NCI-H2029 (cell line): ENCODE measurements at places on chromosomes 2 and 18.

DNA sequence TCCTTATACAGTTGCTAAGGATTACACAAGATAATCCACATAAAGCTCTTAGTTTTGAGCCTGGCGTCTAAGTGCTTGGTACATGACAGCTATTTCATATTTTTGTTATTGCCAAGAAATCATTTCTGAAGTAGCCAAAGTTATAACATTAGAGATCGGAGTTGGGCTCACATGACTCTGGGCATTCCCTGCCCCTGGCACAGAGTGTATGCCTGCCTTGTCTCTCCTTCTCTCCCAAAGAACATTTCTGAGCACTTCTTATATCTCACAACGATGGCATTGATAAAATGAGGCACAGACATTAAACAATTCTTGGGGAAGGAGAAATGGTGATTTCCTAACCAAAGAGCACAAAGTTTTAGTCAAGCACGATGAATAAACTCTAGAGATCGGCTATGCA lies 87.7 kb upstream of the DDX18 start:
- no peak for DNase-seq

DNA sequence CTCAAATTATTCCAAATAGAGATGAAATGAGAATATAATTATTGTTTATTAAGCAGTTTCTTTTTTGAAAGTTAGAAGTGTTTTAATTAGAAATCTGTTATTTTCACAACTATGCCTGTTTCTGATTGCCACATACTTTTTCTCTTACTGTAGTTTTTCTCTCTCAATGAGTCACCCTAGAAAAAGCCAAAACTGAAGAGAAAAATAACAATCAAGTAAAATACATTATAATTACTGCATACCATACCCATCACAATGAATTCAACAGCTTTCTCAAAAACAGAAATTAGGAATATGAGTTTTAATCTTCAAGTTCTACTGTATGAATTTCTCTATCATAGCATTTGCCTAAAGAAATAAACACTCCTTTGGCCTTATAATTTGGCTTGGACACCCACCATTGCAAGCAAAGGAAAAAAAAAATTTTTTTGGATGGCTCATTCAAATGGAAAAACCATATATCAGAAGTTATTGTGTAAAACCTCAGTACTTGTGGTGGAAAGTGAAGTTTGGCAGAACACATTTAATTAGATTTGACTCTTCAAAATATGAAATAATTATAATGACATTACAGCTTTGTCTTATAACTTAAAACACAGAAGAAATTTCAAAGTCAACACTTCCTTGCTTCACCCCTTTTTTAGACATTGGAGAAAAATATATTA lies 138.5 kb downstream of the DYM start:
- DNase-seq = no peak

DNA sequence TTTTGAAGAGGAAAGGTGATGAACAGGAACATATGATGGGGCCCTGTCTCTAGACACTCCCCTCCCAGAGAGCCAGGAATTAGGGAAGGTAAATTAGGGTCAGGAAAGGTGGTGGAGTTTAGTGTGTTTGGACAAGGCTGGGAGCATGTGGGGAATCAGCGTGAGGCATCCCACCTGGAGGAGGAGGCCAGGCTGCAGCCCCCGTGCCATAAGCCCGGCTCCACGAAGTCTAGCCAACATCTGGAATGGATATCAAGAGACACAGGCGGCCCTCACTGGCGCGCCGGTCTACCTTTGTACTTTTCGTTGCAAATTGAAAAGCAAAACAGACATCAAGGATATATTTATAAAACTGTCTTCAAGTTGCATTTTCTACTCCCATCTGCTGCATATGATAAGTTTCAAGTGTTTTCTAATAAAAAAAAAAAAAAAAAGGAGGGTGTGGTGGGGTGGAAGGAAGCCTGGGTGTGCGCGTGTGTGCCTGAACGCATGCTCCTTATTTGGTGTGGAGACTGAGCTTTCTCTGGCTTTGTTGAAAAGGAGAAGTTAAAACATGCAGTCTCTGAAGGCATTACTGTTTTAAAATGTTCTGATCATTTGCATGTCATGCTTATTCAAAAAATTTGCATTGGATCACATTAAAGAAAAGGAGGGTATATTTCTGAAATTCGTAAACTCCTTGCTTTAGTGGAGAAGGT lies 546.7 kb upstream of the ID2 start:
- no peak for DNase-seq

GRCh38 chr2:9753665-9754531 lies 89.4 kb upstream of the TAF1B start:
- no peak for DNase-seq

GRCh38 chr2:181656450-181657291 lies at the start of gene CERKL:
TSS of gene CERKL (minus strand) at chr2:181657105. CDS start at chr2:181657006, 99 bp downstream.
- no peak for DNase-seq

GRCh38 chr2:41033127-41033526 lies 581.2 kb upstream of the SLC8A1 start:
- DNase-seq = no peak

- no peak for DNase-seq
Measured at GRCh38 chr18:55153346-55153745, 194.1 kb upstream of the CCDC68 start.

GRCh38 chr2:173740639-173741038 lies 224.5 kb downstream of the SP3 start:
- no peak for DNase-seq

DNA sequence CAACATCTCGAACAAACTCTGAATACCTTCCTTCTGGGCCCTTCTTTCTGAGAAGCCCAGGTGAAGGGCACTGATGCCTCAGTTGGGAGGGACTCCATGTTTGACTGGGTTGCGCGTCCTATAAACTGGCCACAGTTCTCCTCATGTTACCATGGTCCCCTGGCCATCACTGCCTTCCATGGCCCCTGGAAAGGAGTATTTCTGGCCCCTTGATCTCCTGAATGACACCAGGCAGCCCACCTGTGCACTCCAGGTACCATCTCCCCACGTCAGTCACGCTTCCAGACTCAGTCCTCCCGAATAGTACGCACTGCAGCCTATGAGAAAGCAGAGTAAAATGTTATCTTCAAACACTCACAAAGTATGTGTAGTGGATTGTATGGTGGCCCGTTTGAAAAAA lies 73.9 kb downstream of the ACKR3 start:
- DNase-seq = no peak

- DNase-seq = no peak
Measured at GRCh38 chr2:19785447-19785846, 116.3 kb downstream of the TTC32 start.

DNA sequence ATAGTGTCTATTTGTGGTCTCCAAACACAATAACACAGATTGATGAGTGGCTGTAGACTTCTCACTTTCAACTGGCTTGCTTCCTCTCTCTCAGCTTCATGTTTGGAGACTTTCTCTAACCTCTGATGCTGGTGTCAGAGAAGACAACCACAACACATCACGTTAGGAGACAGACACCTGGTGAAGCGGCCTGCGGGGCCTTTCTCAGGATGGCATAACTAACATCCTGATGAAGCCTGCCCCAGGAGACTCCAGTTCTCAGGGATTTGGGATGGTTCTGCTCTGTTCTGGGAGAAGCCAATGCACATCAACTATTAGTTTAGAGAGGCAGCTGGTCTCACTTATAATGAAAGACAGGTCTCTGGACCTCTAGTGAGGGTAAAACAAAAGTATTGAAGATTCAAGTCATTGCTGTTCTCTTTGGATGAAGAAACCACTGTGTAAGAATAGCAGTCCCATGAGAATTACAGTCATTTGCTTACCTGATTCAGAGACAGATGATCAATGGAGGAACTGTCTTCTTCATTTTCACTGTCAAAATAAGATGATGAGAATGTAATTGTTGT lies 2.0 kb downstream of the IL1A start:
- DNase-seq = no peak

- DNase-seq = no peak
Measured at GRCh38 chr18:79048245-79048632, 21.0 kb upstream of the ATP9B start.

DNA sequence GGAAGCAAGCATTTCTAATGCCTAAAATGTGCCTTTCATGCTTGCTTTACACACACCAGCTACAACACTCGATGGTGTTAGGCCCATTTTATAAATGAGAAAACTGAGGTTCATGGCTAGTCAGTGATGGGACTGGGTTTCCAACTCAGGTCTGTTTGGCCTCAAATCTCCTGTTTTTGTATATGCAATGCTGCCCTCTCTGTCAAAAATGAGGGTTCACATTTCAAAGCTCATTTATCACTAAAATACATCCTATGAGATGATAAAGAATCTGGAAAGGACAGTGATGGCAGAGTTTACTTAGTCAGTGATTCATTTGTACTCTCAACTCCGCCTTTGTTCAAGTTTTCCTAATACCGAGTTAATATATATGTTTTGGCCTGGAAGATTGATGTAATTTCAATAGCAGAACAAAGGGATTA lies 92.3 kb downstream of the KCTD1 start:
- no peak for DNase-seq

GRCh38 chr2:129801575-129801974 lies 177.9 kb upstream of the RAB6C start:
- DNase-seq = peak; percentile 32

GRCh38 chr18:79611040-79611681 lies 68.4 kb upstream of the CTDP1 start:
- DNase-seq = no peak

DNA sequence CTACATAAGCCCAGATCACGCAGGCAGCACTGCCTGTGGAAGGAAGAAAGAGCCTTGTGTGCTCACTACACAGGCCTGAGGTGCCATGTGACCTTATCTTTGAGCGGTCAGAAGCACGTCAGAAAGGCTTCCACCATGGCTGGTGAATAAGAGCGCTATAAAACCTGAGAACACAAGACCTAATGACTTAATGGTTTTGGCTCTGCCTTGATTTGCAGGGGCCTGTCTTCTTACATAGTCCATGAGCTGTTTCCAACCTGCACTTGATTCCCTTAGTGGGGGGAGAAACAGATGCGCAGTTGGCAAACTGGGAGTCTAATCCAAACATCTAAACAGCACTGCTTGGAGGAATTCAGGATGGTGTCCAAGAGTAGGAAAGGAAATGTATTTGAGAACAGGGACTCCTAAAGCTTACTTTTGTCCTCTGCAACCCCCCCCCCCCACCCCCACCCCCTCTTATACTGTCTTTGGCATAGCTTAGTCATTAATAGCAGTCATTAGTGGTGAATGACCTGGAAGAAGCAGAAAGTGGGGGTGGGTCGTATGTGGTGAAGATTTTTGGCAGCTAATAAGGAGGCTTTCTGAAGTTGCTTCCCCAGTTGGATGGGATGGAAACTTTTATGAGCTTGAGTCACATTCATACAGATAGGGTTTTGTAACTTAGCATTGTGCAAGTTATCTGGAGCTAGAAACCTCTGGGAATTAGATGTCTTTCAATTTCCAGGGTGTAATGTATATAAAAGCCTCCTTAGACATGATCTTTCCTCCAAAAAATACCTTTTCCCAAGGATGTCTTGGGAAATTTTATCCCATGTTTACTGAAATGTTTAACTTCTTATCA lies 454.1 kb downstream of the MEIS1 start:
- DNase-seq = no peak

DNA sequence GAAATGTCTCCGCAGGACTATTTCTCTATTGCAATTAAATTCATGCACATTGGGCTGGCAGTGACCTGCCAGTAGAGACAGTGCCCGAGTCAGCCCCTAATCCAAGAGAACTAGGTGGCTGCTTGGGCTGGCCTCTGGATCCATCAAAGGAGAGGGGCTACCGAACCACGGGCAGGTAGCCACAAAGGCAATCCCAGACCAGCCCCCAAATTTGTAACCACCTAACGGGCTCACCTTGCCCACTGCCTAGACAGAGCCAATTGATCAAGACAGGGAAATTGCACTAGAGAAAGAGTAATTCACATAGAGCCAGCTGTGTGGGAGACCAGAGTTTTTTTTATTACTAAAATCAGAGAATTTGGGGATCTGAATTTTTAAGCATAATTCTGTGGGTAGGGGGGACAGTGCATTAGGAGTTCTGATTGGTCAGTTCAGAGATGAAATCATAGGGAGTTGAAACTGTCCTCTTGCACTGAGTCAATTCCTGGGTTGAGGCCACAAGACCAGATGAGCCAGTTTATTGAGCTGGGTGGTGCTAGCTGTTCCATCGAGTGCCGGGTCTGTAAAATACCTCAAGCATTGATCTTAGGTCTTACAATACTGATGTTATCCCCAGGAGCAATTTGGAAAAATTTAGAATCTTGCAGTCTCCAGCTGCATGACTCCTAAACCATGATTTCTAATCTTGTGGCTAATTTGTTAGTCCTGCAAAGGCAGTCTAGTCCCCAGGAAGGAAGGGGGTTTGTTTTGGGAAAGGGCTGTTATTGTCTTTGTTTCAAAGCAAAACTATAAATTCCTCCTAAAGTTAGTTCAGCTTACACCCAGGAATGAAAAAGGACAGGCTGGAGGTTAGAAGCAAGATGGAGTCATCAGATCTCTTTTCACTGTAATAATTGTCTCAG lies 260.4 kb upstream of the SP5 start:
- DNase-seq = no peak

DNA sequence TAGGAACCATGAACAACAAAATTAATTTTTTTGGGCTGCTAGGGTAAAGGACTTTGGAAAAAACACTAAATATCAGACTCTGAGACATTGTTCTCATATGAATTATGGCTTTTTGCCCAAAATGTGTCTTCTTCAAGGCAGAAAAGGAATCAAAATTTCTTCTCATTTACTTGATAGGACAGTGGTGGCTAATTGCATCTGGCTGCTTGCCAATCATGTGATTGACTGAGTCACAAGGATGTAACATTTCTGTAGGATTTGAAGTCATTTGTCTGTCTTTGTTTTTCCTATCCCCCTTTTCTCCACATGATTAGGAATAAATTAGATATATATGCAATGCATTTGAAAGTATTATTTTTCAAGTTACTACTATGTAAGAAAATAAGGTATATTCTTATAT lies 130.2 kb downstream of the SLC4A10 start:
- DNase-seq = no peak

DNA sequence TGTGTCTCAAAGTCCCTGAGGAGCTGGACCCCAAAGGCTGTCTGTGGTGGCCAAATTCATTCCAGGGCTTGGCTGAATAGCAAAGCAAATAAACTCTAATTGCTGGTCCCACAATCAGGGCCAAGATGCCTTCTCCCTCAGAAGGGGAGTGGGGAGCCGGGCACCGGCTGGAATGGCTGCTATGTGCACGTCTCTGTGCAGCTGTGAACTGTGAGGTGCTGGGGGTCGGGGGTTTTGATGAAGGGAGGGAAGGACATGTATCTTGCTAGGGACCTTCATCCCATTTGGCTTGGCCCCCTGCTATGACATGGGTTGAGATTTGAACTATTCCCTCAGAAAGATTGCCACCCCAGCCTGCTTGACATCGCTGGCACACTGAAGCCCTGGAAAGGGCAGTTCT lies 60.4 kb downstream of the CIB4 start:
- DNase-seq = no peak
